ENCODE measurements at places on chromosomes 2 and 18.
A peak's percentile ranks its signal among the peaks of the same experiment; 100 is the strongest.

DNA sequence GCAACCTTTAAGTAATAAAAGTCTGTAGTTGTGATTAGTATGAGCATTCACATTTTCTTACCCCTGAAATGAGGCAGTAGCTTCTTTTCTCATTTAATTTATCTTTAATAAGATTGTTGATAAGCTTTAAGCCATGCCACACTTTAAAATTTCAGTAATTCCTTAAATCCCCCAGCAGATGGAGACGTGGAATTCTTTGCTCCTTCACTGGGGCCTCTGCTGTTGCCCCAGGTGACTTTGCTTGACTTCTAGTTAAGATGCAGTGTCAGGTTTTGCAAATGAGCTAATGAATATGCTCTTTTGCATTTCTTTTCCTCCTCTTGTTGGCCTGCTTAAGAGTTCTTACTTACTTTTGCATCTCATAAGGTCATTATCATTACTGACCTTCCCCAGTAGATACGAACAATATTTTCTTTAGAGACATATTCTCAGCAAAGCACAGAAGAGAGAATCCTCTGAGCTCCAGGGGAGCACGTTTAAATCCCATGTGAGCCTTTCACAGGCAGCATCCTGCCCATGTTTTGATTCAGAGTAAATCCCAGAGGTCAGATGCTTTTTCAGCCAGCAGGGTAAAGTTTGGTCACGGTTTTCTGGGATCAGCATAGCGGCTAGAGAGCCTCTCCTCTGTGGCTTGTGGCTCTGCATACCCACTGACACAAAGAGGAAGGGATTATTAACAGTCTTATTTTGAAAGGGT, 222.9 kb downstream of the PTPRM start:
- DNase-seq: peak; percentile 28

DNA sequence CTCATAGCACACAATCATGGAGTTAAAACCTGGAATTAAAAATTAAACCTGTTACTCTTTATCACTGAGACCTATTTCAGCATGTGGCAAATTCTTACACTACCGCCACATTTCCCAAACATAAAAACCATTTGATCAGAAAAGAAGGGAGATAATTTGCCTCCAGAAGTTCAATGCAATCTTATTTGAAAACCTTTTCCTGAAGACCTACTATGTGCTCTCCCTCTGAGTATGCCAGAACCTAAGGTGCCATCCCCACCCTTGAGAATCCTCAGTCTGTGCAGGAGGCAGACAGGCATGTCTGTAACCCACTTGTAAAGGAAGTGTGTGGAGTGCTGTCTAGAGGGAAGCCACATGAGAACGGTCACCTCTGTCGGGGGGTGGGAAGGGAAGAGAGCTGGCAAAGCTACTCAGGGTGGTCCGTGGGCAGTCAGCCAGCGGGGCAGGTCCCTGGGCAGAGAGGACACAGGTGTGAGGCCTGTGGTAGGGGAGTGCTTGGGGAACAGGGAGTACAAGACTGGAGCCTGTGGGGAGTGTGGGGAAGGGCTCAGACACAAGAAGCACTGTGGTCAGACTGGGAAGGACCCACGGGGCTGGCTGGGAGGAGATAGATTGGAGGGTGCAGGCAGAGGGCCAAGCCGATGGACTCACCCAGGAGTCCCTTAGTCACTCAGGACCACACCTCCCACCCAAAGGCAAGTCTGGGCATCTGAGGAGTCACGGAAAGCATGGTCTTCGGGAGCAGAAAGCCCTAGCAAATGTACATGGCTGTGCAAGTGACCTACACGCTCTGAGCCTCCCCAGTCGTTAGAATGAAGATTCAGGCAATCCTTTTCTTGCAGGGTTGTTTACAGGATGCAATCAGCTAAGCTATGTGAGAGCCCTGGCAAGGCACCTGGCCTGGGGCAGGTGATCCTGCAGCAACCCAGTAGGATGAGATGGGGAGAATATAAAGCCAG, 22.8 kb downstream of the CRACDL start:
- no peak for DNase-seq

DNA sequence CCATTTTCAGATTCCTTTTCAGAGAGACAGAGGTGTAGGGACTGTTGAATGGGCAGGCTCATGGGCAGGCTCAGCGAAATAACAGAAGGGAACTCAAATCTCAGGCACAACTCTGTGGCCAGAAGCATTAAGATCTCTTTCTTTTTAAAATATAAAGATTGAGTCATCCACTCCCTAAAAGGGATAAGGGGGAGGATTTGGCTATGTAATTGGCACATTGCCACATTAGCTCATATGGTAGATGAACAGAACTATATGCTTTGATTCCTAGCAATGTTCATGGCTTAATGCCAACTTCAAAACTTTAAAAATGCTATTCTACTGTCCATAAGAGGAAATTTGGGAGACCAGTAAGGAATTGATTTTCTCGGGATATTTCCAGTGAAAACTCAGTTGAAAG, 53.8 kb upstream of the SLC5A7 start:
- DNase-seq: no peak

- DNase-seq: no peak
These were observed 174.4 kb downstream of the NCKAP5 start for GRCh38 chr2:133393895-133394294.

DNA sequence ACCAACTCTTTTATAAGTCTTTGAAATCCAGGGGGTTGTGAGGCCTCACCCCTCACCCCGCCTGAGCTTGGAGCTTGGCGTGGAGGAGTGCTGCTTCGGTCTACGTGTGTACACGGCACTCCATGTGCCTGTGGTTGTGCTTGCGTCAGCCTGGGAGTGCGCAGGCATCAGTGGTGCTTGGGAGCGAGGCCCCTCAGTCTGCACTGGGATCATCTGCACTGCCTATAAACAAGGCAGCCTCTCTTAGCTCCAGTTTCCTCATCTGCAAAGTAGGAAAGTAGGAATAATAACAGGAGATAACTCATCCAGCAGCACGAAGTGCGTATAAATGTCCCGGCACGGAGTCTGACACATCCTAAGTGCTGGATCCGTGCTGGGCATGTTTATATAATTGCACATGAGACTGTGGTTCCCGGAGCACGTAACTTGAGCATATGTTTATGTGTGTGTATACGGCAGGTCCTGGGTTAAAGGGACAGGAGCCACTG, 1.2 kb downstream of the GYPC start:
- DNase-seq: peak; percentile 80

Measured in hepatic stellate cell (primary cell).